ENCODE measurements at places on chromosomes 2 and 18.

DNA sequence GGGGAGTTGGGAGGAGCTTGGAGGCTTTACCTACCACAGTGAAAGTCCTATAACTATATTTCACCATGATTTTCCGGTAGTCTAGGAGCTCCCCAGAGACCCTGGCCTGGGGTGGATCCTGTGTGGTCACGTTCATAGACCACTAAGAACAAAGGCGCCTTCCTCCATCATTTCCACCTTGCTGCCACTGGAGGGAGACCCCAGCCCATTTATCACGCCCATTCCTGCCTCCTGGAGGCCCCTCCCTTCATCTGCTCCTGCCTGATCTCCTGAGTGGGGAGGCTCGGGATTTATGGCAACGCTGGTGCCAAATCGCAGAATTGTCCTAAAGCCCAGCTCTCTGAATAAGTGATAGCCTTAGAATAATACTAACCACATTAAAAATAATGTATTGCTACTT lies 507.6 kb upstream of the SPHKAP start:
- DNase-seq: no peak

GRCh38 chr2:11701751-11702301 lies 31.8 kb upstream of the NTSR2 start:
- no peak for DNase-seq

DNA sequence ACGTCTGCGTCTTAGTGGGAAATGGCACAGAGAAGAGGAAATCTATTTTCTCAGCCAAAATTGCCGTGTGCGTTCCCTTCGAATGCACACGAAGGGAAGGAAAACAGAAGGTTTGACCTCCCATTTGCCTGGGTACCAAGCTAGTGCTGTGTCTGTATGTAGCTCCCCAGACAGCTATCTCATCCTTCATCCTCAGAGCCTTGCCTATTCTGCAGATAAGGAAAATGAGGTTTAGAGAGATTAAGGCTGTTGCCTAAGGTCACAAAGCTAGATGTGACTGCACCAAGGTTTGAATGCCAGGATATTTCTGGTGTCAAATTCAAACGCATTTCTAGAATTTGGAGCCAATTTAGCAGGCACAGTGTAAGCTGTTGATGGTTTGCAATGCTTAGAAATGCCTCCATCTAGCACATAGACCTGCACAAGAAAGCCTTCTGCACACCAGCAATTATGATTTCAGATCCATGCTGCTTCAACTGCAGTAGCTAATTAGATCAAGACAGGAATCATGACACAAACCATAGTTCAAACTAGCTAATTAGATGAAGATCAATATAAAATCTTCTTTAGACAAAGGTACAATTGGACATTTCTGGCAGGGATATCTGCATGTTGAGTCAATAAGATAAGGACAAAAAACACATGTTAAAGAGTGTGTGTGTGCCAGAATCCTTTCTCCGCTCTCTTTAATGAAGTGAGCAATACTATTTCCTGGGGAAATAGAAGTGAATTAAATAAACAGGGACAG lies 115.1 kb downstream of the CMPK2 start:
- no peak for DNase-seq

DNA sequence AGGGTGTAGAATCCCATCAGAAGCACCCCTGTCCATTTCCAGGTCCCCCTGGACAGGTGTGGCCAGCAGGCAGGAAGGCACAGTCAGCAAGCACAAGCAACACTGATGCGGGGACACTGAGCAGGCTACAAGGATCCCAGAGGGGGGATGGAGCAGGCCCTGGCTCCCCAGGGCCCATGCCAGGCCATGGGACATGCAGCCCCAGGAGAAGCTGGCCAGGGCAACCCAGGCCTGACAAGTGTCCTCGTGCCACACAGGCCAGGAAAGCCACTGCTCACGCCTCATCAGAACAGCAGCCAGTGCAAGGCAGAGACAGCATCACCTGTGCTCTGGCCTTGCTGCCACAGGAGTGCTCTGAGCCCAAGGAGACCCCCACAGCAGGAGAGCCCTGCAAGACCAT lies 14.1 kb upstream of the GPC1 start:
- no peak for DNase-seq

GRCh38 chr2:177342736-177343135 lies 49.8 kb upstream of the AGPS start:
- no peak for DNase-seq

DNA sequence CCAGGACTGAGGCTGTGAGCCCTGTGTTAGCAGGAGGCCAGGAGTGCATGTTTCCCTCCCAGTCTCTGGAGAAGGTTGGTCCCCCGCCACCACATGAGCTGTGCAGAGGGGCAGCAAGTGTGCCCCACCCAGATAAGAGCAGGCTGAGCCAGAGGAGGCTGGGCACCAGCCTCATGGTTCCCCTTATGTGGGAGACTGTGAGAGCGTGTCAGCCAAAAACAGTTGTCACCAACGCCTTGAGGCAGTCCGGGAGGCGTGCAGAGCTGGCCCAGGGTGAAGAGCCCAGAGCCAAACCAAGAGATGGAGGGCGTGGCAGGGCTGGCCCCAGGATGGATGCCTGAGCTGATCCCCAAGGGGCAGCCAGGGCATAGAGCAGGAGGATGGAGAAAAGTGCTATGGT lies 128.7 kb upstream of the GLI2 start:
- DNase-seq: no peak

GRCh38 chr2:15307526-15307925 lies 253.6 kb downstream of the NBAS start:
- DNase-seq: no peak

GRCh38 chr2:168277276-168277675 lies 29.9 kb upstream of the STK39 start:
- no peak for DNase-seq

- no peak for DNase-seq
Measured at GRCh38 chr2:138215958-138216357, 251.7 kb downstream of the HNMT start.

DNA sequence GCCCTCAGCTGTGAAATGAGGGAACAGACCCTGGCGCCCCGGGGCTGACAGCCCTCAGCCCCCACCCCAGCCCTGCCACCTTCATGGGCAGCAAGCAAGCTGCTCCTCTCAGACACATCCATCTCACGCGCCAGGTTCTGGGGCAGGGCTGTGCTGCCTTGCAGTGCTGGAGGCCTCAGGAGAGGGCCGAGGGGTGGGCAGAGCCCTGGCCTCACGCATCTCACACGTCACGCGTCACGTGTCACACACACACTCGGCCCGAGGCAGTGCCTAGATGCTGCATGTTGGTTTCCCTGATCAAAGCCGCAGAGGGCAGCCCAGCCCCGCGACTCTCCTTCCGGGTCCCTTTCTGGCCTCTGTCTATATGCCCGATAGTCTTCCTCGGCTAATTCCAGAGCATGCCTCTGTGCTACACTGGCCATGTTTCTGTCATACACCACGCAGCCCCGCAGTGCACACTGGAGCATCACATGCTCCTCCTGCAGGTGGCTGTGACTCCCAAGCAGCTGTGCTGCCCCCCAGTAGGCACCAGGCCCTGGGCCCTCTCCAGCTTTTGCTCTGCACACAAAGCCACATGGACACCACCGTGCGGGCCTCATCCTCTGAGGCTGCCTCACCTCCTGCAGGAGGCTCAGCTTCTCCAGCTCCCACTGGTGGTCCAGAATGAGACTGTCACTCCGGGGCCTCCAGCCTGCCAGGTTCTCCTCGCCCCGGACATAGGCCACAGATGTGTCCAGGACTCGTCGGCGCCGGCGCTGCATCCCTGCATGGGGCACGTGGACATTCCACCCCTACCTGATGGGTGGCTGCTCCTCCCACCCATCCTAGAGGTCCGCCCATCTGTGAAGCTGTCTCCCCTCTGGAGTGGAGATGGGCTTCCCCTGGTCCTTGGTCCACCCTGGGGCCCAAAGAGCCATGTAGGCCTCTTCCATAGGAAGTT lies 31.4 kb downstream of the AQP12A start:
- no peak for DNase-seq

Measured in RPMI8226 (cell line).